ENCODE measurements at places on chromosomes 3 and 15.

- DNase-seq = no peak
These were observed 105.9 kb upstream of the HERC1 start for GRCh38 chr15:63939531-63940130.

- no peak for DNase-seq
These were observed 289.5 kb upstream of the TRIM42 start for GRCh38 chr3:140388202-140388922.

GRCh38 chr15:53758412-53758811, 1.1 kb downstream of the WDR72 start:
- no peak for DNase-seq

DNA sequence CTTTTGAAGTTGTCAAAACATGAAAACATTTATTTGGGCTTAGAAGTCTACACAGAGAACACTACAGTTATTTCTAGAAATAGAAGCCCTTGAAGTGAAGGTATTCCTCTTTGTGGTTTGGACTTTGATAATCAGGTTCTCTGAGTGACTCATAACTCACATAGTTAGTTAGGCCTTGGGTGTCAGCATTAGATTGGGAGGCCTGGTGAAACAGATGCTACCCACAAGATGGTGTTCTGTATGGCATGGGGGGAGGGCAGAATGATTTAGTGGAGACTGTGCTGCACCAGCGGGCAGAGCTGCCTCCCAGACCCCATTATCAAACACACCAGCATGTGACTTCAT, 108.9 kb upstream of the ETV5 start:
- no peak for DNase-seq

GRCh38 chr3:195210266-195210973, 60.5 kb downstream of the XXYLT1 start:
- no peak for DNase-seq

DNA sequence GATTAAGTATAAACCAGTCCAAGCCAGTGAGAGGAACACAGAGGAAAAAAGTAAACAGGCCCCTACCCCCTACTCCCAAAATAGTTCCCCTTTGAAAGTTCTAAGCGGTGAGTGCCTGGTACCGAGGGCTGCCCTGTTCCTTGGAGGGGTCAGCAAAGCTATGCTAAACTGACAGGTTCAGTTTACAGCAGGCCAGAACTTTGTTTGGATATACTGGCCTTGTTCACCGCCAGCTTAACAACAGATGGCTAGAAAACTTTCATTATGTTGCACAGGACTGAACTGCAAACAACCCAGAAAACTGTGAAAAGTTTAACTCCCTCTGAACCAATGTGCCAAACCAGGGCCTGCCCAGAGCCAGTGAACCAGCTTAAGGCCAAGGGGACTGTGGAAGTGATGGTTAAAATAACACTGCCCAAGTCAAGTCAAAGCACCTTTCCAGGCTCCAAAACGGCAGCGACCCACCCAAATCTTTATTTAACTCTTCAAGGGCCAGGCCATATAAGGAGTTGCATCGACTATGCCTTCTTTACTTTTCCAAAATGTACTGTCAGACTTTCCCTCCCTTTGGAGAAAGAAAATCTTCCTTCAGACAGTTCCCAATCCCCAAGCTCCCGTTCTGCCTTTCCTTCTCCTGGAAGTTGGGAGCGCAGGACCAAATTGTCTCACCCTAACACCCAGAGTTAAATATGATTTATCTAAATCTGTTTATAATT, 448.0 kb downstream of the FOXP1 start:
- no peak for DNase-seq

DNA sequence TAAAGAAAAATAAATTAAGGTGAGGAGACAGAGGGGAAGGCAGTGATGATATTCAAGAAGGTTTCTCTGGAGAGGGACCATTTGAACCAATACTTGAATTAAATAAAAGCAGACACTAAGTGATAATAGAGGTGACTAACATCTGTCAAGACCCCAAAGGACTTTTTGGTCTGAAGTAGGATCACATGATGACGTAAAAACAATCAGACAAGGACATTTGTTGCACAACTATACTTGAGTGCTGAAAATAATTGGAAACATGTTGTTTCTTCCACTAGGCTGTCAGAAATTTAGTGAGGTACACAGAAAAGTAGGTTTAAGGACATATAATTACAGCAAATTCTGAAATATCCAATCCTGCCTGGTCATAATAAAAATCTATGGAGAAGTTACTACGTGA, 179.5 kb downstream of the WNT5A start:
- no peak for DNase-seq

- no peak for DNase-seq
These were observed 193.6 kb downstream of the UACA start for GRCh38 chr15:70569714-70570231.

GRCh38 chr3:17775073-17775472, 32.6 kb upstream of the TBC1D5 start:
- no peak for DNase-seq

DNA sequence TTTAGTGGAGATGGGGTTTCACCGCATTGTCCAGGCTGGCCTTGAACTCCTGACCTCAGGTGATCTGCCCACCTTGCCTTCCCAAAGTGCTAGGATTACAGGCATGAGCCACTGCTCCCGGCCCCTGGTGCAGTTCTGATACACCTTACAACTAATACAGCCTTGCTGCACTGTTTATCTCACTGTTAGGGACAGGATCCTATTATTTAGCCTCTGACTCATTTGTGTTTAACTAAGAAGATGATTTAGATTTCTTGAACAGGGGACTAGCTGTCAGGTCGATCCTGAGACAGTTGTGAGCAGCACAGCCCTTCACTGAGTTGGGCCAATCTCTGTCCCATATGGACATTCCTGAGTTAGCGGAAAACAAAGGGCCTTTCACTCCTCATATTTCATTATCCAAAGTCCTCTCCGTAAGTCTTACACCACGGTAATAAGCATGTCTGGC, 19.2 kb downstream of the GYG1 start:
- no peak for DNase-seq

DNA sequence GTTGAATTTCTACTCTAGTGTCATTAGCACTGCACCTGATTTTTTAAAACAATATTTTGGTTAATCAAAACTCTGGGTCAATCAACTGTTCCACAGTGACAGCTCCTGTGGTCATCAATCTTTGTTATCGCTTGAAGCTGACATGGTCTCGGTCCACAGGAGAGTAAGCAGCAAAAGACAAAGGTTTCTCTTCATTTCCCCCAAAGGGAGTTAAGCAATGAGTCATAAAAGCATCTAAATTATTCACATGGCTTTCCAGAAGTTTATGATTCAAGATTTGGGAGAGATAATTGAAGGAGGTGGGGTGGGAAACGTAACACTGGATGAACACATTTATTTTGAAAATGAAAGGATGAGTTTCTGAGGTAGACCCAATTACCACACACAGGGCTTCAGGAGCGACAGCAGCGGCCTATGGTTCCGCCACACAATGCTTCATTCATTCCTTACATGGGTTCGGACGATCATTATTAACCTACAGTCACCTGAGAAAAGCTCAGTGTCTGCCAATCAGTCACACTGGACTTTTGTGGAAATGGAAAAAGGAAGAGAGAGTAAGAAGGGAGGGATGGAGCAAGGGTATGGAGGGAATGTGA, 505.1 kb downstream of the FHIT start:
- no peak for DNase-seq

- DNase-seq = no peak
These were observed 75.0 kb downstream of the COL8A1 start for GRCh38 chr3:99713440-99713839.

- no peak for DNase-seq
These were observed 407.1 kb downstream of the LSAMP start for GRCh38 chr3:116037954-116038911.

GRCh38 chr3:76040946-76041345, 255.6 kb upstream of the ZNF717 start:
- DNase-seq = no peak

- no peak for DNase-seq
These were observed 25.7 kb upstream of the MYLK start for GRCh38 chr3:123909785-123910184.

DNA sequence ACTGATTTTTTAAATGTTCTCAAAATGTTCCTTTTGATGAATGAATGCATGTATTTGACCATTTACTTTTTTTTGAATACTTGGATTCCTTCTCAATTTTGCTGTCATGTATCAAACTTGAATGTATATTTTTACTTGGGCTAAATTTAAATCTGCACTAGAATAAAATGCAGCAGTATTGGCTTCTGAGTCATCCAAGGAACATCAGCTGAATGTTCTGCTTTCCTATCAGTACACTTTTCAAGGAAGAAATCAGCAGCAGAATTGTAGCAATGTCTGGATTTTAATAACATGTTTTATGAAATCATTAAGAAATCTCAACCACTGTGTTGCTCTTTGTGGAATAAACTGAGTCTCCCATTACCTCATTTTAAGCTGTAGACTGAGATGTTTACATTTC, 57.0 kb upstream of the COL6A6 start:
- no peak for DNase-seq

DNA sequence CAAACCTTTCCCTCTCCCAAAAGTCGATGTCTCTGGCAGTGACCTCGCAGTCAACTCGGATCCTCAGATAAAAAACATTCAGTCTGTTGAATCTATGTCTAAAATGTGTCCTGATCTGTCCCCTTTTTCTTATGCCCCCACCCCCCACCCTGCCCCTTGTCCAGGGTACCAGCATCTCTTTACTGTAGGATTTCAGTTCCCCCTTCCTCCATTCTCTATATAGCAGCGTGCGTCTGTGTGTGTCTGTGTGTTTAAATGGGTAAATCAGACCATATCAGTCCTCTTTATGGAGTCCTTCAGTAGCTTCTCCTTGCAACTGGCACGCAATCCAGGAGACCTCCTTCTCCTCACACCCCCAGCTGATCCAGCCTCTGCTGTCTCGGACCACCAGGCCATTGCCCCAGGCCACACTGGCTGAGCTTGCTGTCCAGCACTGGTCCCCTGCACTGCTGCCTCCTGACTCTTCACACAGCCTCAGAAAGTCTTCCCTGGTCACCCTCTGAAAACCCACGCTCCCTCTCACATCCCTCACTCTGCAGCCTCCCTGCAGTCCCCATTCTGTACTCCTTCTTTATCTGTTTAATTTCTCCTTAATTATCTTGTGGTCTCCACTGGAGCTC, 1.5 kb downstream of the LRRK1 start:
- DNase-seq = no peak

GRCh38 chr3:10945683-10946287, 46.8 kb upstream of the SLC6A1 start:
- DNase-seq = no peak

GRCh38 chr3:88133711-88134263, 16.0 kb upstream of the C3orf38 start:
- DNase-seq = no peak

GRCh38 chr3:139935016-139935865, at the start of gene CLSTN2:
TSS of gene CLSTN2 (plus strand) at chr3:139935185.
- DNase-seq = no peak

- no peak for DNase-seq
These were observed 142.3 kb upstream of the STT3B start for GRCh38 chr3:31390466-31390865.

- DNase-seq = no peak
These were observed 16.8 kb downstream of the HEMK1 start for GRCh38 chr3:50585919-50586762.

GRCh38 chr3:74347563-74348268, 266.7 kb downstream of the CNTN3 start:
- DNase-seq = no peak

DNA sequence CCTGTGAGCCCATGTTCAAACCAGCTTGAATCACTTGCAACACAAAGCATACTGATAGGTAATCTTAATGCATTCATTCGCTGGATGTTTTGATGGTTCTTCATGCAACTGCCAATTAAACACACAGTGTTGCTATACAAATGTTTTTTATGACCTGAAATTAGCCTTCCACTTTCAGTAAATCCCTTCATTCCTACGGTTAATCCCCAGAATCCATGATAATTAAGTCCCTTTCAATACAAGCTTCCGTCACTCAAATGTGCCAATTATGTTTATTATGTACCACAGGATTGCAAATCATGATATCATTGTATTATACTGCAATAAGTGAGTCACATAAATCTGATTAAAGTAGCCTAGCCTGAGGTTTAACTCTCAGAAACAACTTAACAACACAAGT, 14.5 kb upstream of the LYZL4 start:
- DNase-seq = no peak

DNA sequence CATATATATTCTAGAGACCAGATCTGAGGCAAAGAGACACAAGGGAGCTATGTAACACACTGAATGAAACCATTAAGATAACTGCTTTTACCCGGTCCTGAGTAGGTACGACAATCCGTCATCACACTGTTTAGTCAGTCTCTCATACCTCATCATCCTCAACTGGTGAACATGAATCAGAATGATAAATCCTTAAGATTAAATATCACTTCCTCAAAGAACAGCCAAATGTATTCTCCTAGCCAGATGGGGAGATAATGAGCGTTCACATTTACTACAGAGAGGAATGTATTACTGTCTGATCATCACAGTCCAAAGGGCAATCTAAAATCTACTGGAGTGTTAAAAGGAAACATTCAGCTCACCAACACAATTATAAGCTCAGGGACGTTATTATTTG, 319.4 kb upstream of the STAC start:
- DNase-seq = no peak

GRCh38 chr15:36688310-36689011, 109.0 kb downstream of the CDIN1 start:
- DNase-seq = no peak

DNA sequence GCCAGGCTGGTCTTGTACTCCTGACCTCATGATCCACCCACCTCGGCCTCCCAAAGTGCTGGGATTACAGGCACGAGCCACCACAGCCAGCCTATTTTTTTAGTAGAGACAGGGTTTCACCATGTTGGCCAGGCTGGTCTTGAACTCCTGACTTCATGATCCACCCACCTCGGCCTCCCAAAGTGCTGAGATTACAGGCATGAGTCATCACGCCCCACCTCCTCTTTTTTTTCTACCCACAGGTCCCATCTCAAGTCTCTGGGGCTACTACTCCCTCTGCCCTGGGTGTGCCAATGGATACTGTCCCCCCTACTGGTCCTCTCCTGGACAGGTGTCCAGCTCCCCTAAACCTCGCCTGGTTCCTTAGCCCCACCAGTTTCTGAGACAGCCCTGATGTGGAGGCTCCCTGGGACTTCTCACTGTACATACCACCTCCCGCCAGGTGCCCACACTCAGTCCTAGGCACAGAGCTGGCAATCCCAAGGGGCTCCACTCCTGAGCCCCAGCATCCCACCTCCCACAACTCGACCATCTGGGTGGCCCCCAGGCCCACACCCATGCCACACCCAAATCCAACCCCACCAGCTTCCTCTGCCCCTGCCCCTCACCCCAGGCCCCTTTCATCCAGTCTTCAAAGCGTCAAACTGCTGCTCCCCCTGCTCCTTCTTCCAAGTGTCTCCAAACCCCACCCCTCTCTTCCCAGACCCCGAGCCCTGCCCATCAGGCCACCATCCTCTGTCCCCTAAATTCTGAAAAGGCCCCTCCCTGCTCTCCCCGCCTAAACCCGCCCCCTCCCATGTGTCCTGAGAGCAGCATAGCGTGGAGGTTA, 13.1 kb upstream of the CYP11A1 start:
- DNase-seq = no peak
